ENCODE measurements at places on chromosomes 7 and 10.

- DNase-seq: no peak
These were observed 99.1 kb downstream of the CCDC71L start for GRCh38 chr7:106561666-106562411.

DNA sequence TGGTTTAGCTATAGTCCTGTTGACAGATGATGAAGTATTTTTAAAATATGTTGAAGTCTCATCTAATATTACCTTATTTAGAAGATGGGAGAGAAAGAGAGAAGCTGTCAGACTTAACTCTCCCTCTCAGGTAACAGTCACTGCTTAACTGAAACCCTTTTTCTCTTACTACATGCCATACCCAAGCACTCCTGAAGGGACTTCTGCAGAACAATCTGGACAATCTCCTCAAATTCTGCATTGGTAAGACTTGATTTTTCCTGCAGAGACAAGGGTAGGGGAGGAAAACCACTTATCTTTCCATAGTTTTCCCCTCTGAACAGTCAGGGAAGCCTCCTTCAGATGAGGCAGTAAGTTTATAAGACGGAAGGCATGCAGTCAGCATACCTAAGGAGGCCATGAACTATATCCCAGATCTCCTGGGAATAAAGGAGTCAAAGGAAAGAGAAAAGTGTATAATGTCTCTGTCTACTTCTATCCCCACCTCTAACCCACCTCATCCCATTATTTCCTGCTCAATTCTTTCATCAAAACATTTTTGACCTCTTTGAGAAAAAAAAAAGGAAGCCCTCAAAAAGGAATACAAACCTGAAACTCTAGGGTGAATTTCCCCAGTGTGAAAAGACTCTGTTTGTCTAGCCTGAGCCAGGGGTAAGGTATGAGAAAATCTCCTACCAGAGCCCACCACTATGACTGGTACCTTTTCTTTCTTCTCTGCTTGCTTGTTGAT, 9.4 kb downstream of the ZCWPW1 start:
- no peak for DNase-seq

DNA sequence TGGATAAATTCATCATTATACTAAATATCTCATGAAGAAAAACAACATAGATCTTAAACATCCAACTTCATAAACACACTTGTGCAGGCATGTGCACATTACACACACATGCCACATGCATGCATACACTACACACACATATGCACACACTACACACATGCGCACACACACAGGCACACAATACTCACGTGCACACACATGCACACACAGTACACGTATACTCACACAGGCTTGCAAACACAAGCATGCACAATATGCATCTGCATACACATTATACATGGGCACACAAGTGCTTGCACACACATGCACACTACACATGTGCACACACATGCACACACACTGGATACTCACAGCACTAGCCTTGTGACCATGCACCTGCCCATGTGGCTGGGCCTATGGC, 105.2 kb downstream of the ADARB2 start:
- DNase-seq: no peak

GRCh38 chr10:24113901-24114300, 95.0 kb upstream of the KIAA1217 start:
- DNase-seq: no peak

GRCh38 chr7:141161550-141162535, 88.0 kb downstream of the TMEM178B start:
- DNase-seq: no peak

DNA sequence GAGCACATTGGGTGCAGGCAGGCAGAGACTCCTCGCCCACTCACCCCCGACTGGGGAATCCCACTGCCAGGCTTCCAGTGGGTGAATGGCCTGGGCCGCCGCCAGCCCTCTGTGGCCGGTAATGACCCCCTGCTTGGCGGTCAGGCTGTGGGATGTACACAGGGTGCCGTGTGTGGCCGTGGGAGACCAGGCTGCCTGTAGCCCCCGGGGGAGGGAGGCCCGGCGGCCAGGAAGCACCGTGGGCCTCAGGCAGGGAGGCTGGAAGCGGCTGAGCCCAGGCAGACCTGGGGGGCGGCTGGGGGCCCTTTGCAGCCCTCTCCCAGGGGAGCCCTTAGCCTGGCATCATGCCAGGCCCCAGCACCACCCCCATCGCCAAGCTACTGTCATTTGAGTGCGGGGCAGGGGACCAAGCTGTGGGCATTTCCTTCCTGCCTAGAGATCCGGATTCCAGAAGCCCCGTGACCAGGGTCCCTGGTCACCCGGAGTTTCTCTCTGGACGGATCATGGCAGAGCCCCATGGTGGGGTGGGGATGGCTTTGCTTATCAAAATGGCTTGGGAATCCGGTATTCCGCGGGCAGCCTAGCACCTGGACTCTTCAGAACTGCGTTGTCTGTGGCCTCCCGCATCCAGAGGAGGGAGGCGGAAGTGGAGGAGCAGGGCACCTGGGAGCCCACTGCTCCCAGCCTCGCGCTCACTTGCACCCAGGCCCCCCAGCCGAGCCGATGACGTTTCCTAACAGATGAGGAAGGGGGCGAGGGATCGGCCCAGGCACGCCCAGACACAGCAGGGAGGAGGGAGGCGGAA, 1.1 kb downstream of the TTYH3 start:
- no peak for DNase-seq
